ENCODE measurements at places on chromosomes 7 and 10. TPM values are rescaled to one million over a fixed set of nuclear protein-coding genes. Genes with fewer than 3 reads are reported as not detected.
A peak's percentile ranks its signal among the peaks of the same experiment; 100 is the strongest.

Gene PRR15
- total RNA-seq: not detected

GRCh38 chr7:34662058-34662708, 4.2 kb downstream of the NPSR1 start:
- no peaks in the 10 kb centered on the region for H3K36me3 ChIP-seq
- no peak for DNase-seq
- H3K27ac ChIP-seq: no peak overlapping the region

DNA sequence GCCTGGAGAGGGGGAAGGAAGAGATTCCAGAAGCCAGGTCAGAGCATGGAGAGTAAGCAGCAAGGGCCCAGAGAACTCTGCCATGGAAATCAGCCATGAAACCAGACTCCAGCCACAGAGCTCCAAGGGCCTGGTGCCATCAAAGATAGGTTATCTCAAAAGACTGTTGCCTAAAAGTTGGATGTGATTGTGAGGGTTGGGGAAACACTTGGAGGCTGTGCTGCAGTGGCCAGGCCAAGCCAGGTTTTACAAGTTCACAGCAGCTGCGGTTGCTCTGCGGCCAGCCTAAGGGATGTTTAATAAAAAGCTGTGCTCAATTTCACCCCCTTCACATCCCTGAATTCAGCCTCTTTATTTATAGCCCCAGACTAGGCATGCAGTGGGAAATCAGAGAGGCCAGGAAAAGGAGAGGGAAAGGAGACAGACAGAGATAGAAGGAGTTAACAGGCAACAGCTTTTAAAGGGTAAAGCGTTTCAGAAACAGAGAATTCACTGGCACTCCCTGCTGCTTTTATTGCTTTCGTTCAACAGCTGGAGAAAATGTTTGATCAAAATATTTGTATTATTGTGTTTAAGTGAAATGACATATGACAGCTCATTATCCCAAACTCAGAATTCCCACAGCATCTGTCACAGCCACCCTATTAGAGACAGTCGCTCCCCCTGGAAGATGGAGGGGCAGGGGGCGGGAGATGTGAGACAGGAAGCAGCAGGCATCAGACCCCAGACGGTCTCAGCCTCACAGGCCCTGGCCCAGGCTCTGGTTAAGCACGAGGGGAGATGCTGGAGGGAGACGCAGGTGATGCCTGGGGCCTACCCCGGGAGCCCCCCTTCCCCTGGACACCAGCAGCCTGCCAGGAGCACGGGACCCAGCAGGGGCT, 140.1 kb downstream of the GLI3 start:
- no peak for DNase-seq
- H3K27ac ChIP-seq: no peak overlapping the region
- H3K4me3 ChIP-seq: no peak overlapping the region
- no peaks in the 10 kb centered on the region for H3K36me3 ChIP-seq

Gene PRKCQ
- 51.0 TPM for total RNA-seq

- no peaks in the 10 kb centered on the region for H3K36me3 ChIP-seq
- H3K4me1 ChIP-seq: no peaks in the 10 kb centered on the region
- DNase-seq: no peak
- H3K27me3 ChIP-seq: peaks cover 12% of the 10 kb centered on the region
- no peak overlapping the region for H3K27ac ChIP-seq
- H3K4me3 ChIP-seq: no peak overlapping the region
Measured at GRCh38 chr7:97064972-97065587, 40.4 kb upstream of the DLX5 start.

DNA sequence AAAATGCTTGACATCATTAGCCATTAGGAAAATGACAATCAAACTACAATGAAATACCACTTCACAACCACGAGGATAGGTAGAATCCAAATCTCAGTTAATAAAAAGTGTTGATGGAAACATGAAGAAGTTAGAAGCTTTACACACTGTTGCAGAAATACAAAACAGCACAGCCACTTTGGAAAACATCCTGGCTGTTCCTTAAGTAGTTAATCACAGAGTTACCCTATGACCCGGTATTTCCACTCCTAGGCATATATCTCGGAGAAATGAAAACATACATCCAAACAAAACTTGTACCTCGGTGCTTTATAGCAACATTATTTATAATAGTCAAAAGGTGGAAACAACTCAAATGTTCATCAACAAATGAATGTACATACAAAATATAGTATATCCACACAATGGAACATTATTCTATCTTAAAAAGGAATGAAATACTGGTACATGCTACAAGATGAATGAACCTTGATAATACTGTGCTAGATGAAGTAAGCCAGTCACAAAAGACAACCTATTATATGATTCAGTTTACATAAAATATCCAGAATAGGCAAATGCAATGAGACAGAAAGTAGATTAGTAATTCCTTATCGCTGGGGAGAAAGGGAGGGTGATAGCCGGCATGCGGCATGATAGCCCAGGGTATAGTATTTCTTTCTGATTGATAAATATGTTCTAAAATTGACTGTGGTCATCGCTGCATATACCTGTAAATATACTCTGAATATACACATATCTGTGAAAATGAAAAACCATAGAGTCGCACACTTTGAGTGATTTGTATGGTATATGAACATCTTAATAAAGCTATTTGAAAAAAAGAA, 1.9 kb downstream of the VWDE start:
- no peak overlapping the region for H3K27ac ChIP-seq
- H3K27me3 ChIP-seq: peaks cover 35% of the 10 kb centered on the region
- peaks cover 13% of the 10 kb centered on the region for H3K36me3 ChIP-seq
- H3K4me1 ChIP-seq: peaks cover 23% of the 10 kb centered on the region
- no peak for DNase-seq

Gene EGFR
- not detected for total RNA-seq

- H3K27me3 ChIP-seq: no peaks in the 10 kb centered on the region
- no peaks in the 10 kb centered on the region for H3K36me3 ChIP-seq
- H3K4me3 ChIP-seq: no peak overlapping the region
Measured at GRCh38 chr7:40673285-40673684, 538.5 kb downstream of the SUGCT start.

Gene C10orf90
- total RNA-seq: not detected

- H3K4me3 ChIP-seq: peak overlapping the region; percentile 57
- H3K36me3 ChIP-seq: no peaks in the 10 kb centered on the region
- H3K4me1 ChIP-seq: peaks cover 4% of the 10 kb centered on the region
- H3K27me3 ChIP-seq: peaks cover 14% of the 10 kb centered on the region
Measured at GRCh38 chr7:36153571-36154097, 580 bp downstream of the EEPD1 start.

Gene AKR1C8
- total RNA-seq: not detected

GRCh38 chr7:12601302-12601869, 30.9 kb downstream of the SCIN start:
- DNase-seq: no peak
- H3K27ac ChIP-seq: no peak overlapping the region
- H3K27me3 ChIP-seq: peaks cover 6% of the 10 kb centered on the region

GRCh38 chr7:14270099-14270498, 280.6 kb upstream of the ETV1 start:
- no peak for DNase-seq
- no peaks in the 10 kb centered on the region for H3K27me3 ChIP-seq
- H3K27ac ChIP-seq: no peak overlapping the region
- no peaks in the 10 kb centered on the region for H3K36me3 ChIP-seq

Gene SLC13A4
- not detected for total RNA-seq

DNA sequence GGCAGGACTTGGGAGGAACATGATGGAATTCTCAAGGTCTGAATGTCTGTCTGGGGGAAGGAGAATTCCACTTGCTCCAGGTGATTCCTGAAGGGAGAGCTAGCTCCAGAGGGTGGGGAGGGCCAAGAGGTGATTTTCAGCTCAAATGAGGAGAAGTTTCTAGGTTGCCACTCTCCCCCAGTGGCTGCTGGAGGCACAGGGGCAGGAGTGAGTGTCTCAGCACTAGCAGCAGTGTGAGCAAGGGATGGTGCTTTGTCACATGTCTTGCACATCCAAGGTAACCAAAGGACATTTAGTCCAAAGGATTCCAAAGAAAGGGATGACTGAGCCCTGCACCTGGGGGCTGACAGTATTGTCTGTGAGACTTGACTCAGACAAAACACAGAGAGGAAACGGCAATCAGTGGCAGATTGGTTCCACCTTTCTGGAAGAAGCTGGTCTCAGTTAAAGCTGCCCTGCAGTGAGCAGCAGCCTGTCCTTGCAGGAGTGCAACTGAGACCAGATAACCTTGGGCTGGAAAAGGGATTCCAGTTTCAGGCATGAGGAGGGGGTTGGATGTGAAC, 51.2 kb upstream of the PCBD1 start:
- H3K4me3 ChIP-seq: no peak overlapping the region
- H3K27ac ChIP-seq: no peak overlapping the region
- no peak for DNase-seq
- H3K27me3 ChIP-seq: peaks cover 9% of the 10 kb centered on the region
- no peaks in the 10 kb centered on the region for H3K4me1 ChIP-seq

- peaks cover 7% of the 10 kb centered on the region for H3K4me1 ChIP-seq
- peaks cover 51% of the 10 kb centered on the region for H3K27me3 ChIP-seq
- DNase-seq: no peak
Measured at GRCh38 chr7:155597753-155598140, 46.7 kb upstream of the RBM33 start.

GRCh38 chr10:96017191-96017687, 26.1 kb upstream of the CCNJ start:
- H3K27me3 ChIP-seq: peaks cover 2% of the 10 kb centered on the region
- peak; percentile 53 for DNase-seq
- no peak overlapping the region for H3K4me3 ChIP-seq
- no peaks in the 10 kb centered on the region for H3K36me3 ChIP-seq

Gene TMEM236
- total RNA-seq: 0.06 TPM

Gene NPY4R2
- total RNA-seq: not detected

DNA sequence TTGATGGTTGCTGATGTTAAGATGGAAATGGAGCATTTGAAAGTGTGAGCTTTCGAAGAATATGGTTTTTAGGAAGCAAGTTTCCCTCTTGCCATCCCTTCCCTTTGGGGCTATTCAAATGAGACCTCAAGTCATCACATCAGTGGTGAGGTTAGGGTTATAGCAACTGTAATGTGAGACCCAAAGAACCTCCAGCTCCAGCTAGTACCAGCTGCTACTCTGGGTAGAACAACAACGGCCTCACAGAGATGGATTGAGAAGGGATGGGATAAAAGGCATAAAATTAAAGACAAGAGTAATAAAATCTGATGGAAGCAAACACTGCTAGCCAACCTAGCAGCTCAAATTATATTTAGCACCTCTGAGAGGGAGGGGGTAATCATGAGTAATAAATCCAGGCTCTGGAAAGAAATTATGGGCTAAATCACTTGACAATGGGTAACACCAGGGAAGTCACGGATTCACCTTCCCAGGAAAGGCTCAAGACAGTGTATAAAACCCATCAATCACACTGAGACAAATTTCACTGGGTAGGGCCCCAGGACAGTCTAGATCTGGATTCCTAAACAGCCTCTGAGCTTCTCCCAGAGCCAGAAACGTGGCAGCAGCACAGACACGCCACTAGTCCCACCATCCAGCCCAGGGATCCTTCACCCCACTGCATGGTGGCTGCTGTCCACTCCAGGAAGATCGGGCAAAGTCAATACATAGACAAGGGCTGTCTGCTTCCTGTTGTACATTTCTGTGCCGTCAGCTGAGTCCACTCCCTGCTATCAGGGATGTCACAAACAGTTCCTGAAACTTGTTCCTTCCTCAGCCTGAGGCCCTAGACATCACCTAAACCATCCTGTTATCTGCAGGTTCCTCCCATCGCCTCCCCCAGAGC, 151.1 kb downstream of the GFRA1 start:
- H3K36me3 ChIP-seq: no peaks in the 10 kb centered on the region
- no peaks in the 10 kb centered on the region for H3K4me1 ChIP-seq
- H3K4me3 ChIP-seq: no peak overlapping the region
- no peak overlapping the region for H3K27ac ChIP-seq
- no peak for DNase-seq
- H3K27me3 ChIP-seq: no peaks in the 10 kb centered on the region

DNA sequence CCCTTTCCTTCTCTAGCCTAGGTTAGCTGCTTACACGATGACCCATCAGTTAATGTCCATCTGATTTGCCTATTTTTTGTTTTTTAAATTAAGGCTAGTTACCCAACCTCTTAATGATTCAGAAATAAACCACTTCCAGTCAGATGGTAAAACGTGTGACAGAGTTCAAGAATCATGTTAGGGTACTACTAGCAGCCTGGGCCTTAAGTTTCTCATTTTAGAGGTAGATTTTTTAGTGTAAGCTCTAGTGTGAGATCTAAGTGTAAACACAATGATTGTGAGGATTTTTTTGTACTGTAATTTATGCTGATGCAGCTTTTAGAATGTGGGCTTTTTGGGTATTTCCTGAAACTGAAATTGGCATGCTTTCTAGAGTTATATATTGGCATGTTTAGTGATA, 130.0 kb downstream of the CDK14 start:
- H3K4me1 ChIP-seq: no peaks in the 10 kb centered on the region
- H3K27me3 ChIP-seq: no peaks in the 10 kb centered on the region
- no peak for DNase-seq
- no peak overlapping the region for H3K4me3 ChIP-seq
- H3K27ac ChIP-seq: no peak overlapping the region
- no peaks in the 10 kb centered on the region for H3K36me3 ChIP-seq

DNA sequence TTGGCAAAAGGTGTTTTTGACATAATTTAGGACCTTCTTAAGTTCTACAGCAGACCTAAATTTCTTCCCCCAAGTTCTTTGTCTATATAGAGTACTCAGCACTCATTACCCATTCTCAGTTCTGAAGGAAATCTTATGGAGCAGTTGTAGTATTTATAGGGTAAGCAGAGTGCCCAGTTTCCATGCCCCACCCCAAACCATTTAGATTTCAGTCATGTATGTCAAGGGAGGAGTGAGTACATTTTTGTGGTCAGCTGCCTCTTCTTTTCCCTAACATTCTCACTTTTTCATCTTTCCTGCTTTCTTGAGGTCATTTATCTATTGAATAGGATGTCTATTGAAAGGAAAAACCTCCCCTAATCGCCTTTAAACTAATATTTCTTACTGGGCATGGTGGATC, 83.3 kb downstream of the KAT6B start:
- H3K27me3 ChIP-seq: no peaks in the 10 kb centered on the region
- H3K4me3 ChIP-seq: no peak overlapping the region
- DNase-seq: no peak
- H3K36me3 ChIP-seq: no peaks in the 10 kb centered on the region

Gene CALHM2
- total RNA-seq: 93.4 TPM

Gene CH25H
- not detected for total RNA-seq

DNA sequence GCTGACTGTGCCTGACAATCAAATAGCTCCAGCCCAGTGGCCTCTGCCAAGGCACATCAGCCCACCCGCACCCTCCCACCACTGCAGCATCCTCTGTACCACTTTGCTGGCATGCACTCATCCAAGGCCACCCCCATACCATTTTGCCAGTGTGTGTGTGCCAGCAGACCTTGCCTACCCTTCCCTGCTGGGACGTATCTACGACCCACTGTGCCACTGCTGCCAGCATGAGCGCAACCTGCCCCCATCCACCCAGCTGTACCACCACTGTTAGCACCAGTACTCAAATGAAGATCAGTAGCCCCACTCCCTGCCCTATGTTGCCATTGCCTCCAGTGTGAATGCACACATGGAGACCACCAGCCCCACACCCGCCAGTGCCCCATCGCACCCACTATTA, 149.4 kb upstream of the PTN start:
- no peak overlapping the region for H3K4me3 ChIP-seq
- H3K36me3 ChIP-seq: no peaks in the 10 kb centered on the region
- no peaks in the 10 kb centered on the region for H3K4me1 ChIP-seq
- no peak overlapping the region for H3K27ac ChIP-seq
- DNase-seq: no peak

GRCh38 chr7:29599026-29599425, 35.4 kb downstream of the PRR15 start:
- H3K4me1 ChIP-seq: no peaks in the 10 kb centered on the region
- DNase-seq: no peak
- no peak overlapping the region for H3K4me3 ChIP-seq
- H3K27ac ChIP-seq: no peak overlapping the region

All from activated CD8-positive, alpha-beta memory T cell treated with anti-CD3 and anti-CD28 coated beads, Interleukin-2, amount 10 ng/mL, durations not matched to agents 7 days and 5 days (primary cell).